ENCODE measurements at places on chromosomes 1 and 21.

DNA sequence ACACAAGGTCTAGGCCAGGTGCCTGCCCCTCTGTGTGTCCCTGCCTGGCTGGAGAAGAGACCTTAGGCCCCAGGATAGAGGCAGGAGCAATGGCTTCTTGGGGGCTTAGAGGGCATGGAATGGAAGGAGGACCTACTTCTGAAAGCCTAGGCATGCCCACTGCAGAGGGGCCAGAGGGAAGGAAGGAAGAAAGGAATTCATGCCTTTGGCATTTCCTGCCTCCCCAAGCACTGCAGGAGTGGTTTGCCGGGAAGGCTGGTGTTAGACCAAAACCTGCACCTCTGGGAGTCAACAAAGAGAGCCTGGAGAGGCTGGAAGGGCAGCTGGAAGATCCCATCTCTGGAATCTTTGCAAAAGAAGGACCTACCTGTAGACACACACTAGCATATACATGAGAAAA is 50.7 kb upstream of the KCNE2 start:
- no peak for DNase-seq

DNA sequence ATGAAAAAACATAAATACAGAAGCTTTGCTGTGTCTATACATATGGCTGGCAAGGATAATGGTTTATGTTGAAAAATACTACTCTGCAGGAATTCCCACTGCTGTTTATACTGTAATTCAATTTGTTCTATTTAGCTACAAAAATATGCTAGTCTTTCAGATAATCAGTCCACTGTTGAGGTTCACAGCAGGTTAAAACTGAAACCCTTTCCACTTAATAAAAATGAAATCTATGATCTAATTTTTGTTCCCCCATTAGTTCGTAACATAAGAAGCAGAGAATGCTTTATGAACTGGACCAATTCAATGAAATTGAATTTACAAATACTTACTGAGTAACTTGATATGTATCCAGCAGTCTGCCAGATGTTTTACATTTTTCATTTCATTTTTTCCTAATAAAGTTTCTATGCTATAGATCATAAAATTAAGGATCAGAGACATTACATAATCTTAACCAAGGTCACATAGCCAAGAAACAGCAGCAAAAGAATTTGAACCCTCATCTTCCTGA is 360.1 kb upstream of the BEND5 start:
- DNase-seq, result no peak

DNA sequence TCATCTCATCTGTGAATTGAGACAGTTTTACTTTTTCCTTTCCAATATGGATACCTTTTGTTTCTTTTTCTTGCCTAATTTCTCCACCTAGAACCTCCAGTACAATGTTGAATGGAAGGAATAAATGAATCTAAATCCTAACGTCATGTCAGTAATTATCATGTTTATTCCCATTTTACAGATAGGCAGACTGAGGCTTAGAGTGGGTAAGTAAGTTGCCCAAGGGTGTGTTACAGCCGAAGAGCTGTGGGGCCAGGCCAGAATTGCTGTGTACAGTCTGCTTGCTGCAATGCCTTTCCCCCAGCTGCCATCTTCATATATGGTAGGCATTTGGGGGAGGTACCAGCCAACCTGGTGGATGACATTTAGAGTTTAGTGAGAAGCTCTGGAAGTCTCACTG is 162.7 kb downstream of the CAMTA1 start:
- DNase-seq, result no peak

- peak; percentile 66 for DNase-seq
These were observed 60.3 kb upstream of the CSF3R start for GRCh38 chr1:36542962-36543515.

- no peak for DNase-seq
These were observed 178.9 kb downstream of the DHRS3 start for GRCh38 chr1:12439073-12439472.

GRCh38 chr1:163874070-163874469 is 552.3 kb downstream of the NUF2 start:
- no peak for DNase-seq

GRCh38 chr1:78604643-78605042 is 15.6 kb upstream of the IFI44L start:
- no peak for DNase-seq

DNA sequence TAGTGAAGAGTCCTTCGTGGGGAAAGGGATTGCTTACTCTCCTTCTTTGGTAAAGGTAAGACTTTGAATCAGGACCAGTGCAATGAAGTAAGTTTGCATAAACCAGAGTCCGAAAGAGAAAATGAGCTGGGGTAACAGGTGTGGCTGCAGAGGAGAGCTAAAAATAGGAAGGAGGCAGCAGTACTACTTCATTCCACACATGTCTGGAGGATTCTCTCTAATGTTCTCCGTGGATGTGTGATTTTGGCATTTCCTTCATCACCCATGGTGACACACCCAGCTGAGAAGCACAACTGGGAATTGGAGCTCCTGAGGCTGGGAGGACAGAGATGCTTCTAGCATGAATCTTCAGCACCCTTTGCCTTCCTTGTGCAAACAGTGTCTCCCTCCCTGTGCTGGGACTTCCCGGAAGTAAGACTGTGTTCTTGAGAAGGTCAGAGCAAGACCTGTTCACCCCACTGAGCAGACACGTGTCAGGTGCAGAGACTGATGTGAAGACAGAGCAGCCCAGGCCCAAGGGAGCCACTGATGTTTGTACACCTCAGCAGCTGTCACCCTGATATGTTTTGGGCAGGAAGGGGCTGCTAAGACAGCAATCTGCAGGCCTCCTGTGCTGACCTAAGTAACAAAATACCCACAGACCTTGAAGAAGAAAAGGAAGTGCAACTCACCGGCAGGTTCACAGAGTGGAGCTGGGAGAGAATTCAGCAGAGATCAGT is 13.3 kb downstream of the FCRL1 start:
- no peak for DNase-seq

DNA sequence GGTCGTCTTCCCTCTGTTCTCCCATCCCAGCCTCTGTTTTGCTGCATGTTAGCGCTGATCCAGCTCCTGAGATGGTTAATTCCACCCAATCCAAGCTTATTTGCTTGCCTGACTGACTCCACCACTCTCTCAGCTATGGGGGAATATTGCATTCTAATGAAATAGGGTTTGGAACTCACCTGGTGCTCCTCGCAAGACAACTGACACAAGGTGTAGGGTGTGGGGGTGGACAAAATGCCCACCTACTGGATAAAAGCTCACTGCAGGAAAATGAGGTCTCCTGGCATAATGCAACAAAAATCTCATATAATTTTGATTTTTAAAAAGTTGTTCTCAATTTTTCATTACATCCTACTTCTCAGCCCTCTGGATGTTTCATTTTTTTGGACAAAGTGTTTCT is 259.0 kb downstream of the ZNF648 start:
- DNase-seq, result no peak

- DNase-seq, result peak; percentile 98
These were observed at the start of the genes DNAI4 and MIER1 for GRCh38 chr1:66924756-66925557. TSS of gene DNAI4 (minus strand) at chr1:66924856. CDS start at chr1:66924831, 25 bp downstream. TSS of gene MIER1 (plus strand) at chr1:66924990. CDS start at chr1:66925029, 39 bp downstream.

DNA sequence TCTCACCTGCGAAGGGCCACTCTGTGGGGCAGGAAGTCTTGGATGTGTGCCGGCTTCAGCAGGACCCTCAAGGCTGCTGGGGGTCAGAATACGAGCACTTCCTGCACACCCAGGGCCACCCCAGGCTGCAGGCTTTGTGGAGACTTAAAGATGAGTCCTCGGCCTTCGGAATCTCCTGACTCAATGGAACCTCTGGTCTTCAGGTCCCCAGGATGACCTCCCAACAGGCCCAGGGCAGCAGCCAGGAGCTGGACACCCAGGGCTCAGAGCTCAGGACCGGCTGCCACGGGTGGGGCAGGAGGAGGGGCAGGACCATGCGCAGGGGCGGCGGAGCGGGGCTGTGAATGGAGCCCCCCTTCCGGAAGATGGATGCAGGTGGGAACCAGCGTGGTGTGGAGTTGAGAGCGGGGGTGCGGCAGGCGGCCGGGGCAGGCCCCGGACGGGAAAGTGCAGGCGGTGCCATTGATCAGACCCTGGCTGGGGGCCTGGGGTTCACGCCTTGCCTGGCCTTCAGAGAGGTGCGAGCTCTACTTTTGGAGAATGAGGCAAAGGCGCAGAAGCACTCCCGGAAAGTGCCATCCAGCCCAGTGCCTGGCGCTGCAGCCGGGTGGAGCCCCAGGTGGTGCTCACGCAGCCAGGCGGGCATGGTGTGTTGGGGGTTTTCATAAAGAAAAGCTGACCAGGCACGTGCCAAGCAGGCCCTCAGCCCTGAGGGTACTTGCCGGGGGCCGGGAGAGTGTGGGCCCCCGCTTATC is 10.4 kb downstream of the COL18A1 start:
- no peak for DNase-seq

DNA sequence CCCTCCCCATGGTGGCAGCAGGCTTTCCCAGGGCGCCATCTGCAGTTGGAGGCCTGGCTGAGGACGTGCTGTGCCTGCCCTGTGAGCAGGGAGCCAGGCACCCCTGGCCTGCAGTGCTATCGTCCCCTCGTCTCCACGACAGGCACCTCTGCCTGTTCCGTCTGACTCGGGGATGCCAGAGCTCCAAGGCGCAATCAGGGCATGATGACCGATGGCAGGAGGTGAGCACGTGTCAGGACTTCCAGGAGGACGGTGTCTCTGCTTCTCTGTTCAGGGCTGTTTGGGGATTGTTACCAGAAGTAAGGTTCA is 125.2 kb downstream of the PCBP3 start:
- DNase-seq, result peak; percentile 57

GRCh38 chr21:43467785-43468184 is 40.9 kb upstream of the SIK1 start:
- DNase-seq, result no peak

DNA sequence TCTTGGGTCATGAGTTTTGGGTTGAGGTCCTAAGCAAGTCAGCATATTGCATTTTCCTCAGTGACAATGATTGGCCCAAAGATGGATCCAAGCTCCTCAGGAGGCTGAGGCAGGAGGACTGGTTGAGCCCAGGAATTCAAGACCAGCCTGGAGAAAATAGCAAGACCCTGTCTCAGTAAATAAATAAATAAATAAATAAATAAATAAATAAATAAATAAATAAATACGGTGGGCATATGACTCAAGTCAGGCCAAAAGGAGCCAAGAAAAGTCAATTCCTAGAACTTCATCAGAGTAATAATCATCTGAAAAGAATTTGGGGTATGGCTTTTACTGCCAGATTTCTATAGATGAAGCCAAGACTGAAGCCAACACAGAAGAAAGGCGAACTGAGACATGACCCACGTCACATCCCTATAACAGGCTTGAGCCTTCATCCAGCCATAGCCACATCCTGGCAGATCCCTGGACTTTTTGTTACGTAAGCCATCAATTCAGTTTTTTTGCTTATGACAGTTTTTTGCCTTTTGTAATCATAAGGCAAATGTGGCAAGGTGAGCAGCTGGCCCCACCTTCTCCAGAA is 88.5 kb upstream of the NFASC start:
- DNase-seq, result no peak

- DNase-seq, result no peak
These were observed 86.6 kb upstream of the ERRFI1 start for GRCh38 chr1:8112611-8113261.

DNA sequence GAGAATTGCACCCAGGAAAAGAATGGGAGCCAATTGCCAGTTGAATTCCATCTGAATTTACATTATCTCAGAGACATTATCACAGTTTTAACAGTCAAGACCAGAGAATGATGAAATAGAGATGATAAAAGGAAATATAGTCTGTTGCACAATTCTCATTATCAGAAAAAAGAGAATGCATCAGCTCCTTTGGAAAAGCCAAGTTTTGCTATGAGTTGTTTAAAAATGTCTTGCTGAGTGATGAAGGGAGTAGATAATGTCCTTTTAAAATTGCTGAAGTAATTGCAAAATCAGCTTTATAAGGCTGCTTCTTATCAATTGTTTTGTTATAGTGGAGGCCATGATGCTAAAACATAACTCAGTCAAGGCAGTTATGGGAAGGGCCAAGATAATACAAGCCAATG is 37.9 kb upstream of the EEIG2 start:
- no peak for DNase-seq

GRCh38 chr1:159181328-159182024 is 10.1 kb downstream of the CADM3 start:
- DNase-seq, result no peak

DNA sequence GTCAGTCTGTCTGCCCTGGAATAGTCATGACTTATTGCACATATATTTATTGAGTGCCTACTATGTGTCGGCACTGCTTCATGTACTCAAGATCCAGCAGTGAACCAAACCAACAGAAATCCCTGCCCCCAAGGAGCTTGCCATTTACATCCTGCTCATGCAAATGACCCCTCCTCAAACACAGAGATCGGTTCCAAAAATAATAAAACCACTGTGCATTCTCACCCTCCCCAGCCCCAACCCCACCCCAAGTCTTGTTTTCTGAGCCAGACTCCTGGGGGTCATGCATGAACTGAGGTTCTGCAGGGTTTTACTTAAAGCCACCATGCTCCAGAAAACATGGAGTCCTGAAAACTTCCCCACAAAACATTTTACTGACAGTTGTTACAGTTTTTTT is 61.9 kb downstream of the KIAA0040 start:
- no peak for DNase-seq

- DNase-seq, result no peak
These were observed 23.7 kb downstream of the CAMK1G start for GRCh38 chr1:209607102-209607794.

- no peak for DNase-seq
These were observed 7.7 kb downstream of the DESI2 start for GRCh38 chr1:244660595-244660994.

DNA sequence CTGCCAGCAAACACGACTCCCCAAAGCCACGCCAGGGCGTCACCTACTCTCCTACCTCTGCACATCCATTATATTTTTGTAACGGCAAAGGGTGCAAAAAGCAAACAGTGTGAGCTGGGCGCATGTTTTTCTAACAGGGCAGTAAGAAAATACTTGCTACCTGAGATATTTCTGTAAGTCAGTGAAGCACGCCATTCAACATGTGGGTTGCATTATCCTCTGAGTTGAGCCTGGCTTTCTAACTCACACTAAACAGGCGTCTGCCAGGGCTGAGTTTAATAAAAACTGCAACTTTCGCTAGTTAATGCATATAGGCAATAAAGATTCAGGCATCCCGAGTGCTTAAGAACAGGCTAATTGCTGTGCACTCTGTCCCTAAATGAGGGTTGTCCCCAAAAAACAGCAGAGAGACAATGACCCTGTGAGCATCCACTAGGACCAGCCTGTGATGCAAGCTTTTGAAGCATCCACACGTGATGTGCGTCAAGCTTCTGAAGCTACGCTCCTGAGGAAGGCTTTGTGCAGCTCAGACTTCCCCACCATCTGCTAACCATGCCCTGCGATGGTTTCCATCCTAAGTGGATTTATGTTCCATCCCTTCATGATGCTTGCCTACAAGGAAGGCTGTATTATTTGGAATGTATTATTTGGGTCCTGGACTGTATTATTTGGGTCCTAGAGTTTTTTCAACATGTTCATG is 70.0 kb upstream of the SIM2 start:
- peak; percentile 53 for DNase-seq

DNA sequence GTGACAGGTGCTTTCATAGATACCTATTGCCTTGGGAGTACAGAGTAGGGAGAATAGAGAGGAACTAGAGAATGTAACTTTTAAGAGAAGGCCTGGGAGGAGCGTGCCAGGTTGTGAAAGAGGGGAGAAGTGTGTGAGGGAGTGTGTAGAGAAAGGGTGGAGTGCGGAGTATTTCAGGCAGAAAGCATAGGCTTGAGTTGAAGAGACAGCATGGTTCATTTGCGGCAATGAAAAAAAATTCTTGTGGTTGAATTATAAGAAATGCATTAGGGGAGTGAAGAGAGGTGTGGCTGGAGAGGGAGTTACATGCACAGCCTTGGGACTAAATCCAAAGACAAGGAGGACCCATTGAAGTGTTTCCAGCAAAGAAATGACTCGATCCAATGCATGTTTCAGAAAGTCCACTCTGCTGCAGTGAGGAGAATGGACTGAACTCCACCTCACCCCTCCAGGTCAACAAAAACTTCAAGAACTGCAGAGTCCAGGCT is 81.7 kb upstream of the ADAM30 start:
- no peak for DNase-seq

GRCh38 chr1:55472784-55473183 is 257.6 kb upstream of the USP24 start:
- no peak for DNase-seq
